ENCODE measurements at places on chromosomes 6 and 20.

- no peak for DNase-seq
Measured at GRCh38 chr6:113829696-113830045, 27.5 kb upstream of the MARCKS start.

GRCh38 chr6:110512991-110513390 lies 36.6 kb upstream of the SLC22A16 start:
- no peak for DNase-seq

DNA sequence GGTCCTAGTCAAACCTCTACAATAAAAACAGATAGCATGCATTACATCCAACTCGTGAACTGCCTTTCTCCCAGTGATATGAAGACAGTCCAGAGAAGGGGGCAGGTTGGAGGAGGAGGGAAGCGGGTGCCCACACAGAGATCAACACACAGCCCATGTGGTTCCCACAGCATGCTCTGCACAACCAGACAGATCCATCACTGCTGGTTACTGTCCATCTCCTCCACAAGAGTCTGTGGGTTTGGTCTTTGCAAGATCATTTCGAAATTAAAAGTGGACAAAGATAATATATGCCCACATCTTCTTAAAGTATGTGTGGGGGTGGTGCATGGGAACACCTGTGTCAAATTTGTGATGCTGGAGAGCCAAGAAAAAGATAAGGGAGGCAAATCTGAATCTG lies 215.5 kb downstream of the GMDS start:
- no peak for DNase-seq

DNA sequence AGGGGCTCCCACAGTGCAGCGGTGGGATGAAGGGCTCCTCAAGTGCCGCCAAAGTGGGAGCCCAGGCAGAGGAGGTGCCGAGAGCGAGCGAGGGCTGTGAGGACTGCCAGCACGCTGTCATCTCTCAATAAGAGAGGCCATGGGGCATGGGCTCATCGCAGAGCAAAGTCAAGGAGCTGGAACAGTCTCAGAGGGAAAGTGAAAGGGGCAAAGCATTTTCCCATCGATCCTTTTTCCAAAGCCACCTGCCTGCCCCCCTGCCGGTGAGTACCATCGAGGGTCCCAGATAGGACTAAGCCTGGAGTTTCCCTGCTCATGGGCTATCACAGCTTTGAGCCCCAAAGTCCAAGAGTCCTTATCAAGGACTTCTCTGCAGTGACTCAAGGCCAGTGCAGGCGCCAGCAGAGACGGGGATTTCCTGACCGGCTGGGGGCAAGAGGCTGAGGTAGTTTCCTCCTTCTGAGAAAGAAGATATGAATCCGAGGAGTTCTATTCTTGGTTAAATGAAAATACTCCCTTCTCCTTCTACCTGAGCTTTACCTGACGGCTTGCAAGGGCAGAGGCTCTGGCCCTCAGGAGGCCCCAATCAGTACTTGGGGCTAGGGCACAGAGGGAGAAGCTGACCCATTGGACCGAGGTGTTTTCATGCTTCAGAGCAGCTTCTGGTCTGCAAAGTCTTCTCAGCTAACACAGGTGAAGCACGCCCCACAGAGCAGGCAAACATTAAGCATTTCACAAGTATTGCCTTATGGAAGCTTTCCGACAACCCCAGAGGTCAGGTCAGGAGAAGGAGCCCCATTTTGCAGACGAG lies 22.6 kb downstream of the ETV7 start:
- DNase-seq, result peak; percentile 79

Data from GM10248 (cell line).